Neural progenitor cell (in vitro differentiated cells): ENCODE measurements at places on chromosomes 11 and 22.

DNA sequence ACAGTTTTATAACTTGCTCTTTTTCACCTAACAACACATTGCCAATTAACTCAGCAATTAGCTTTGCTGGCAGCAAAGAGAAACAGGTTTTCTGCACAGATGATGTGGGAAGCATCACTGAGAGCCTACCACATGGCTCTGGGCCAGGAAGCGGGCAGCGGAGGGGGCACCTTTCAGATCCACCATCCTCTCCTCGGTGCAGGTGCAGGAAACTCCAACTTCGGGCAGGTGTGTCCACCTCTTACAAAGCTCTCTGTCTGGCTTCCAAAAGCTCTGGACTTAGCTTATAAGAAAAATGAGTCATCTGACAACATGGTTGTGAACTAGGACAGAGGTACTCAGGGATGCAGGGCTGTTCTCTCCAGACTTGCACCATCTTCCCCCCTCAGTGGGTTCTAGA, 77.0 kb downstream of the RPS6KA4 start:
- H3K4me1 ChIP-seq = peaks cover 1% of the 10 kb centered on the region
- no peaks in the 10 kb centered on the region for H3K27me3 ChIP-seq
- H3K4me3 ChIP-seq = no peak overlapping the region
- H3K27ac ChIP-seq = no peak overlapping the region
- DNase-seq = no peak

DNA sequence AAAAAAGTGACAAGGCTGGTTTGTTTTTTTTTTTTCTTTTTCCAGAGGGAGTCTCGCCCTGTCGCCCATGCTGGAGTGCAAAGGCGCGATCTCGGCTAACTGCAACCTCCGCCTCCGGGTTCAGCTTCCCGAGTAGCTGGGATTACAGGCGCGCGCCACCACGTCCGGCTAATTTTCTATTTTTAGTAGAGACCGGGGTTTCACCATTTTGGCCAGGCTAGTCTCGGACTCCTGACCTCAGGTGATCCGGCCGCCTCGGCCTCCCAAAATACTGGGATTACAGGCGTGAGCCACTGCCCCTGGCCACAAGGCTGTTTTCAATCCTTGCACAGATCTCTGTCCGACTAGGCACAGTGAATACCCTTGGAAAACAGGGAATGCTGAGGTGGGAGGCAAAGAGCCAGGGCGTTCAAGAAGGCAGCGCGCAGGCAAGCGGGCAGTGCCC, 566 bp downstream of the ATP6V1E1 start:
- H3K27me3 ChIP-seq = no peaks in the 10 kb centered on the region
- peak overlapping the region; percentile 95 for H3K4me3 ChIP-seq
- no peaks in the 10 kb centered on the region for H3K36me3 ChIP-seq
- H3K4me1 ChIP-seq = peaks cover 5% of the 10 kb centered on the region
- peak overlapping the region; percentile 7 for H3K27ac ChIP-seq
- DNase-seq = no peak

DNA sequence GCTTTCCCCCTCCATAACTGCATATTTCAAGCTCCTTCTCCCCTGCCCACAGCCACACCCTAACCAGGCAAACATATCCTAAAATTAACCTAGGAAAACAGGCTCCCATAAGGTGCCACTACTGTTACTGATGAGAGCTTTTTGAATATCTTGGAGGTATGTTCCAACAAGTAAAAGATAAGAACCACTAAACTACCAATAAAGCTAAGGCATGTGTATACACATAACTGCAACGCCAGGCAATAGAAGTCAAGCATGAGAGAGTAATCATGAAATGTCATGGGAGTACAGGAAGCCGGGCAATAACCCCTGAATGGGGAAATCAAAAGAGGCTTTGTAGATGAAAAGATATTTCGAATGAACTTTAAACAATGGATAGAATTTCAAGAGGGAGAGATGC, 9.3 kb downstream of the MMP13 start:
- no peaks in the 10 kb centered on the region for H3K27me3 ChIP-seq
- H3K27ac ChIP-seq = no peak overlapping the region
- H3K4me3 ChIP-seq = no peak overlapping the region
- H3K4me1 ChIP-seq = no peaks in the 10 kb centered on the region

DNA sequence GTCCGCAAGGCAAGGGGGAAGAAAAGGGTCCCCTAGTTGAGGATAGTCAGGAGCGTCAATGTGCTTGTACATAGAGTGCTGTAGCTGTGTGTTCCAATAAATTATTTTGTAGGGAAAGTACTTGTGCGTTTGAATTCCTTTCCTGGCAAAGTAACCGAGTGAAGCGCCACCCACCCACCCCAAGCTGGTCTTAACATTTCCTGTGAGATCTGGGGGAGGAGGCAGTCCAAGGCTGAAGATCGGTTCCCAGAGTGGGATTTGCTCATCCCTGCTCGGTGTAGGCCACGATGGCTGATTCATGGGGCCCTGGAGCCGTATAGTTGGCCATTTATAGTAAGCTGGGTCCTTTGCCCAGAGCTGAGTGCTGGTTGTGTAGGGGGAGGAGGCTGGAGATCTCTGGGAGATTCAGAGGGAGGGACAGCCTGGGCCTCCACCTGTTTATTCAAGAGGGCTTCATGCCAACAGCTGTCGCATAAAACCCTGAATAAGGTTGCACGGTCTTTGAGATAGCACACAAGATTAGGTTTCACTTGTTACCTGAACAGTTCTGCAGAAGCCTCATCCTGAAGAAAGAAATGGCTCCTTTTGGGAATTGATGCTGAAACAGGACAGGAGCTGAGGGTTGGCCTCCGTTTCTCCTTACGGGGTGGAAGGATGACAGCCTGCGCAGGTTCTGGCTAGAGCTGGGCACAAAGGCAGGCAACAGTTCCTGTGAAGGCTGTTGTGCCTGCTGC, 2.4 kb downstream of the ATF4 start:
- peaks cover 8% of the 10 kb centered on the region for H3K36me3 ChIP-seq
- H3K27me3 ChIP-seq = no peaks in the 10 kb centered on the region
- peaks cover 20% of the 10 kb centered on the region for H3K4me1 ChIP-seq
- peak; percentile 23 for DNase-seq

- no peak overlapping the region for H3K4me3 ChIP-seq
- peaks cover 25% of the 10 kb centered on the region for H3K27me3 ChIP-seq
- no peak overlapping the region for H3K27ac ChIP-seq
- H3K36me3 ChIP-seq = no peaks in the 10 kb centered on the region
Measured at GRCh38 chr11:72779495-72780128, 14.2 kb downstream of the STARD10 start.
